ENCODE measurements at places on chromosomes 12 and 14. TPM values are rescaled to one million over a fixed set of nuclear protein-coding genes. Genes with fewer than 3 reads are reported as not detected.

- DNase-seq = no peak
These were observed 20.0 kb upstream of the GCH1 start for GRCh38 chr14:54922598-54922997.

DNA sequence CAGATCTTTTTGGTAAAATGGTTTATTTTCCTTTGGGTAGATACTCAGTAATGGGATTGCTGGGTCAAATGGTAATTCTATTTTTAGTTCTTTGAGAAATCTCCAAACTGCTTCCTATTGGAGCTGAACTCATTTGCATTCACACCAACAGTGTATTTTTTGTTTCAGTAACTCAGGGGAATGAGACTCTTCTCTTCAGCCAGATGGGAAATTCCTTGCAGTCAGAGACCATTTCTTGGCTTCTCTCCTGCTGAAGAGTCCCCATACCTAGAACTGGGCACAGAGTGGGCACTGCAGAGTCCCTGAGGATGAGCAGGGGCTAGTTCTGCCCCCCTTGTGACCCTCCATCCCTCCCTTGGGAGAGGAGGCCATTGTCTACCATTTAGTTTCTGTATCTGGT, 10.8 kb downstream of the SDSL start:
- no peak for DNase-seq

DNA sequence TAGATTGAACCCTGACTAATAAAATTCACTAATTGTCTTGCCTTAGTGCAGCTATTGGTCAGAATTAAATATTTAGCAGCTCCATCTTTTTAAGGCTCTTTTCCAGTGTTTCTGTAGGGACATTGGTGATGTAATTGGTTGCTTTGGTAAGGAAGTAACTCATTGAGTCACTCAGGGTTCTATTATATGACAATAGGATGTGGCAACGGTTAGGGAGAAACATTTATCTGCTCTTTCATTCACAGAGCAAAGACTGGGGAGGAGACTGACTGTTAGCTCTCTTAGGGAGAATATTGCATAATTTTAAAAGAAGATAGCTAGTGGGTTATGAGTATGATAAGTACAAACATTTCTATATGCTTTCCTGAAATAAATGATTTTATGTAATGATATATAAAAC, 616.5 kb downstream of the TRHDE start:
- DNase-seq = no peak

DNA sequence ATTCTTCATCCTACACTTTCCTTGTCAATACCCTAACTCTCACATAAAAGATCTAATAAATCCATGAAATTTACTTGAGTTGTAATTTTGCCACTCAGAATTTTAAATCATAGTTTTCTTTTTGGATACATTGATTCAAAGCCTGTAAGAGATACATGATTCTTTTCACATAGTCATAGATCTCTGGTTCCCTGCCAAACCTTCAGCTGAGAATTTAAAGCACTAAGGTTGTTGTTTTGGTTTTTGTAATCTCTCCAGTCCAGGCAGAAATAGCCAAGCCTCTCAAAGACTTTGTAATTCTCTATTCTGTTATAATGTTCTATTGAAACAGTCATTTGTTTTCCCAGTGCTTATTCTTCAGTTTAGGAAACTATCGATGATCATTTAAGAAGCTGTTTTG, 273.9 kb downstream of the TRHDE start:
- DNase-seq = no peak

- DNase-seq = no peak
These were observed 646 bp upstream of the DNAJC22 start for GRCh38 chr12:49345825-49346658.

SERPINA6 gene
- polyA plus RNA-seq = 7.9 TPM

LPAR5 gene
- 1.4 TPM for polyA plus RNA-seq

RNASE4 gene
- polyA plus RNA-seq = 4.4 TPM
